ENCODE measurements at places on chromosomes 2 and 18.

DNA sequence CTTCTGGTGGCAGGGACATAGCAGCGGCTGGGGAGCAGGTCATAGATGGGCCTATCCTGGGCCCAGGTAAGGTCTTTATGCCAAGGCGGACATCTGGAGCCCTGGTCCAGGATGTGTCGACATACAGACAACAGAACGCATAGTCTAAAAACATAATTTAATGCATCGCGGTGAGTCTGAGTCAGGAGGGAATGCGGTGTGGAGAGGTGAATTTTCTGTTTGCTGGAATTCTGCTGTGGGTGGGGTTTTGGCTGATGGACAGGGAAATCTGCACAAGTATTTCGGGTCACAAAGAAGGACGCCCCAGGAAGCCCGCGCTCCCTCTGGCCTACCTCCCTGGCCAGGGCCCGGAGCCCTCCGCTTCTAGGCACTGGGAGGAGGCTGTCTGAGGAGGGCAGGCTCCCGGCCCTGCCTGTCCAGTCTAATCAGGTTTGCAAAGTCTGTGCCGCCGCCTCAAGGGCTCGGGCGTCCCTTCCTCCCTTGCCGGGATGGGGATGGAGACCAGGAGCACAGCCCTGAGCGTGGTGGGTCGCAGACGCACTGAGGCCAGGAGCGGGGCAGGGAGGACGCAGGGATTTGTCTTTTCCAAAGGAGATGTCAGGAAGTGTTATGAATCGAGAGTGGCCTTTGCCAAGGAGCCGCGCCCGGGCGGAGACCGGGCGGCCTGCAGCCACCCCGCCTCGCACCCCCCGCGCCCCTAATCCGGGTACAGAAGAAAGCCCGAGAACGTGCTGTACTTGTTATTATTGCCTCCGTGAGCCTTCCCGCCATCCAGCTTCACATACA, 2.3 kb downstream of the C1QL2 start:
- no peak overlapping the region for H3K4me3 ChIP-seq
- no peaks in the 10 kb centered on the region for H3K4me1 ChIP-seq
- H3K27ac ChIP-seq: no peak overlapping the region
- peaks cover 4% of the 10 kb centered on the region for H3K27me3 ChIP-seq
- H3K36me3 ChIP-seq: no peaks in the 10 kb centered on the region

- H3K4me1 ChIP-seq: no peaks in the 10 kb centered on the region
- no peak for DNase-seq
- no peak overlapping the region for H3K4me3 ChIP-seq
- H3K36me3 ChIP-seq: no peaks in the 10 kb centered on the region
- no peak overlapping the region for H3K27ac ChIP-seq
Observed at GRCh38 chr2:155975734-155976133, 356.8 kb downstream of the NR4A2 start.

- peak overlapping the region; percentile 72 for H3K27ac ChIP-seq
- DNase-seq: no peak
- no peak overlapping the region for H3K4me3 ChIP-seq
- no peaks in the 10 kb centered on the region for H3K27me3 ChIP-seq
Observed at GRCh38 chr2:44777537-44777936, 164.0 kb upstream of the SIX3 start.

DNA sequence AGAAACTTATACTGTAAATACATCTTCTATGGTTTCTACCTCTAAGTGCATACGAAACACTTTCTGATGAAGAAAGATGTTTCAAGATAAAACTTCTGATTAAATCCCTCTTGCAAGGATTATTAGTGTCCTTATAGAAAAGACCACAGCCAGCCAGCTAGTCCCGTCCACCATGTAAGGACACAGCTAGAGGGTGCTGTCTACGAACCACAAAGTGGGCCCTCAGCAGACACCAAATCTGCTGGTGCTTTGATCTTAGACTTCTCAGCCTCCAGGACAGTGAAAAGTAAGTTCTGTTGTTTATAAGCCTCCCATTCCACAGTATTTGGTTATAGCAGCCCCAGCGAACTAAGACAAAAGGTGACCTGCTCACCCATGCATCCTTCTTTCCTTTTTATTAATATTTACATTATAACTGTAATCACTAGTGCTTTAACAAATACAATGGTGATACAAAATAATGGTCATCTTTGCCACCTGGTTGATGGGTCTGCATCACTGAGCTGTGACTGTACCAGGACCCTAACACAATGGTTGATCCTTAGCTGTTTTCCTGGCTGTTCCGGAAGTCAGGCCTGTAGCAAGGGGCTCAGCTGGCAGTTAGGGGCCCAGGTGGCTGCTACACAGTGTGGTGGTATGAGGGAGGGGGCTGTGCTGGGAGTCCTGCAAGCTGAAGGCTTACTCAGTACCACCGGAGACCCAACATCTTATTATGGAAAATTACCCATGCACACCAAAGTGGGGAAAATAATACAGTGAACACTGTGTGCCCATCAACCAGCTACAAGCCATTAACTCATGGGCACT, 108.5 kb upstream of the SMAD7 start:
- H3K4me1 ChIP-seq: peaks cover 10% of the 10 kb centered on the region
- H3K27me3 ChIP-seq: no peaks in the 10 kb centered on the region
- no peak overlapping the region for H3K4me3 ChIP-seq

GRCh38 chr18:78511666-78512601, 467.7 kb upstream of the SALL3 start:
- H3K27me3 ChIP-seq: no peaks in the 10 kb centered on the region
- no peak for DNase-seq
- no peak overlapping the region for H3K4me3 ChIP-seq
- no peaks in the 10 kb centered on the region for H3K36me3 ChIP-seq
- no peaks in the 10 kb centered on the region for H3K4me1 ChIP-seq

DNA sequence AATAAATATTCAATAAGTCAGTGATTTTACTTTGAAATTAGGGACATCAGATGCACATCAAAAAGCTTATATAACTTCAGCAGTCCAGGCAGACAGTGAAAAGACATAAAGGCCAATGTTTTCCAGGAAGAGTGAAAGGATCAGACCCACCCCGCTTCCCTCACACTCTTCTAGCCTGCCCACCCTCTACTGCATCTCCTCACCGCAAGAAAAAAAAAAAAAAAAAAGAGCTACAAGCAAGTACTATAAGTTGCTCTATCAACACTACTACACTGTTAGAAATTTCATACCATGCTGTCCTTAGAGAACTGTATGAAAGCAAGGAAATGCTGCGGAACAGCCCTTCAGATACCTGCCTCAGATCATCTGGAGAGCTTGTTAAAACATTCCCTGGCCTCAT, 240.8 kb downstream of the ZEB2 start:
- no peak overlapping the region for H3K4me3 ChIP-seq
- H3K36me3 ChIP-seq: no peaks in the 10 kb centered on the region
- H3K27me3 ChIP-seq: no peaks in the 10 kb centered on the region
- DNase-seq: no peak
- no peak overlapping the region for H3K27ac ChIP-seq

DNA sequence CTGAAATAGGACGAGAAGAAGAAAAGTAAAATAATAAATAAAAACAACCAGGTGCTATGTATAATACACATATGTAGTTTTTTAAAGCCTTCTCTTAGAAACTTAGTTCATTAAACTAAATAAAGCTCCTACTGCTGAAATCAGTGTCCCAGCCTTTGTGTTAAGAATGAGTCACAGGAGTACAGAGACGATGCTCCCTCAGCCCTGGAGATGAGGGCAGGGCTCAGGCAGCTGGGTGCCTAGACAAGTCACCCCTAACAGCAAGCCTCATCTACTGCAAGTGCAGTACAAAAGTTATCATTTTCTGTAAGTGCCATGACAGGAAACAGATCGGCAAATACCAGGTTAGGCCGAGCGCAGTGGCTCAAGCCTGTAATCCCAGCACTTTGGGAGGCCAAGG, 18.2 kb downstream of the KIDINS220 start:
- H3K36me3 ChIP-seq: peaks cover 1% of the 10 kb centered on the region
- H3K4me1 ChIP-seq: no peaks in the 10 kb centered on the region
- no peak for DNase-seq
- no peak overlapping the region for H3K27ac ChIP-seq
- H3K27me3 ChIP-seq: no peaks in the 10 kb centered on the region

GRCh38 chr2:217105733-217106649, 246.1 kb upstream of the TNP1 start:
- H3K4me3 ChIP-seq: no peak overlapping the region
- no peak for DNase-seq
- no peaks in the 10 kb centered on the region for H3K4me1 ChIP-seq
- H3K36me3 ChIP-seq: no peaks in the 10 kb centered on the region
- H3K27ac ChIP-seq: no peak overlapping the region

DNA sequence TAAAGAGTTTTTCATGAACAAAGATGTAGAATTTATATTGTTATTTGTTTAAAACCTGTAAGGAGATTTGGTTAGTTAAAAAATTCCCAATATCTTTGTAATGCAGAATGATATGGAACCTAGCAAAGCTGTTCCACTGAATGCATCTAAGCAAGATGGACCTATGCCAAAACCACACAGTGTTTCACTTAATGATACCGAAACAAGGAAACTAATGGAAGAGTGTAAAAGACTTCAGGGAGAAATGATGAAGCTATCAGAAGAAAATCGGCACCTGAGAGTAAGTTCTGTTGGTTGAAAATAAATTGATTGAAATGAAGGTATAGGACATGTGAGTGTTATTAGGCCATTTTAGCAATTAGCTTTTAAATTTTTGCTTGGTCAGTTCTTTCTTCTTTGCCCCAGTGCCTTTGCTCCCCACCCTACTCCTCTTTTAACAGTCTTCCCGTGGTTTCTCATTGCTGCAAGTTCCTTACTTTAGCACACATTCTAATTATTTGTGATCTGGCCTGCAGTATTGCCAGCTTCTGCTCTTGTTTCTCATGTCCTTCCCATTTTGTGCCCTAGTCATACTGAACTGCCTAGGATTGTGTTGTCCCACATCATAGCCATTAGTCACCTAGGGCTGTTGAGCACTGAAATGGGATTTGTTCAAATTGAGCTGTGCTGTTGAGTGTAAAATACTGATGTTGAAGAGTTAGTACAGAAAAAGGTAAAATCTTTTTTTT, 36.6 kb downstream of the VAPA start:
- no peaks in the 10 kb centered on the region for H3K4me1 ChIP-seq
- no peak overlapping the region for H3K27ac ChIP-seq
- peaks cover 29% of the 10 kb centered on the region for H3K36me3 ChIP-seq
- DNase-seq: no peak

DNA sequence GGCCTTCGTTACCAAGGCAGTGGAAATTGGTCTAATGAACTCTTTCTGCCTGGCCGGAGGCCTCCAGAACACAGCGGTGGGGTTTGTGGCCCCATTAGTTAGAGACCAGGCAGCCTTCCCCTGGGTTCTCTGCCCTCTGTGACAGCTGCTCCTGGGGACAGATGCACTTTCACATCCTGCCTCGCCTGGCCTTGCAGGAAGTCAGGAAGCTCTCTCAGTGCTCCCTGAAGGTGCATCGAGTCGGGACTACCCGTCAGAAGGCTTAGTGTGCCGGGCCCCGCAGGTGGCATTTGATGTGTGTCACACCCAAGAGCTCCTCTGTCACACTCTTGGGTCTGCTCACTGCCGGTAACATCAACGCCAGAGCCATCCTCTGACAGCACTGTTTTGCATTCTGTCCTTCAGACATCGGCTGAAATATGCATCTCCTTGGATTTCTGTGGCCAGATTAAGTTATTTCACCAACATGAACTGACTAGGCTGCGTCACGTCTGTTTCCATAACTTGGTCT, 158.3 kb downstream of the LDLRAD4 start:
- H3K4me1 ChIP-seq: peaks cover 36% of the 10 kb centered on the region
- no peaks in the 10 kb centered on the region for H3K36me3 ChIP-seq
- H3K27me3 ChIP-seq: no peaks in the 10 kb centered on the region

- no peaks in the 10 kb centered on the region for H3K27me3 ChIP-seq
- no peak overlapping the region for H3K27ac ChIP-seq
- no peaks in the 10 kb centered on the region for H3K36me3 ChIP-seq
- no peak for DNase-seq
- H3K4me1 ChIP-seq: no peaks in the 10 kb centered on the region
Observed at GRCh38 chr2:223418131-223418530, 184.0 kb downstream of the SCG2 start.

DNA sequence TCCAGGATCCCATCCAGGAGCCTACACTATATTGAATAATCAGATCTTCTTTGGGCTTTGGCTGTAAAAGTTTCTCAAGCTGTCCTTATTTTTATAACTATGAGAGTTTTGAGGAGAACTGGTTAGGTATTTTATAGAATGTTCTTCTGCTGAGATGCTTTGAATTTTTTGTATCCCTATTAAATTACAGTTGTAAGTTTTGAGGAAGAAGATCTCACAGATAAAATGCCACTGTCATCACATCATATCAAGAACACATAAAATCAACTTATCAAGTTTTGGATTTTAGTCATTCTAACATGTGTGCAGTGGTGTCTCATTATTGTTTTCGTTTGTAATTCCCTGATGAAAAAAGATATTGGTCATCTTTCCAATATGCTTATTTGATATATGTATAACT, 260.2 kb upstream of the COL3A1 start:
- no peak overlapping the region for H3K4me3 ChIP-seq
- no peak for DNase-seq
- no peaks in the 10 kb centered on the region for H3K4me1 ChIP-seq
- no peak overlapping the region for H3K27ac ChIP-seq

DNA sequence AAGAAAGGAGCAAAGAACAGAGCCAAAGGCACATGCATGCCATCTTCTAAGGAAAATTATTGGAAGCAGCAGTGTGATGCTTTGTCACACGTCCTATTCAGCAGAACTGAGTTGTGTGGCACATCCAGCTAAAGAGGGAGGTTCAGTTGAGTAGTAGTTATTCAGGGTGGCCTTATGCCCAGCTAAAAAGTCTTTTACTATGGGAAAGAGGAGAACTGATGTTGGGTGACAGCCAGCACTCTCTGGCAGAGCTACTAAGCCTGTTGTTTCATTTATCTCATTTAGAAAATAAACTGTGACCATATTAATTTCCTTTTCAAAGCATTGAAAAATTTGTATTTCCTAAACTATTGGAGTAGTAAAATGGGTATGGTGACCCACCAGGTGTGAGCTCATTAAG, 18.5 kb downstream of the ITGA6 start:
- no peak overlapping the region for H3K27ac ChIP-seq
- DNase-seq: no peak
- no peak overlapping the region for H3K4me3 ChIP-seq
- 0 out of 2 replicates have a peak, but pooled peaks cover 5% of the 10 kb centered on the region for H3K4me1 ChIP-seq
- H3K27me3 ChIP-seq: peaks cover 3% of the 10 kb centered on the region

DNA sequence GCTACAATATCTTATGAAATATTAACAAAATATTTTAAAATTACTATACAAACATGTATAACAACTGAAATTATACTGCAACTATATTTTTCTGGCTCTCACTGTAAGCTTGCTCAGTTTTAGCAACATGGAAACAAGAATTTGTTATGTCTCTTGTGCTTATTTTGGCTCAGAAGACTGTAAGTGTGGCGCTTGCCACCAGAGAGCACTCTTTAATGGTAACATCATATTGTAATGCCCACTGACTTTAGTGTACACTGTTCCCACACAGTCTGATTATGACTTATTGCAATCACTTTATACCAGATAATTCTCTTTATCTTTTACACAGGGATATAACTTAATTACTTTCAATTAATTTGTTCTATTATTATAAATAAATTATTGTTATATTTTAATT, 1500.6 kb upstream of the TMEFF2 start:
- no peaks in the 10 kb centered on the region for H3K36me3 ChIP-seq
- no peak for DNase-seq
- H3K27ac ChIP-seq: no peak overlapping the region
- no peaks in the 10 kb centered on the region for H3K4me1 ChIP-seq
- H3K27me3 ChIP-seq: no peaks in the 10 kb centered on the region
- H3K4me3 ChIP-seq: no peak overlapping the region

GRCh38 chr2:32478889-32479620, 122.2 kb downstream of the BIRC6 start:
- H3K27ac ChIP-seq: no peak overlapping the region
- H3K4me3 ChIP-seq: no peak overlapping the region
- no peaks in the 10 kb centered on the region for H3K27me3 ChIP-seq
- peaks cover 2% of the 10 kb centered on the region for H3K36me3 ChIP-seq
- no peaks in the 10 kb centered on the region for H3K4me1 ChIP-seq
- DNase-seq: no peak

Data from GM12878 (cell line).